Stimulated activated CD8-positive, alpha-beta memory T cell treated with anti-CD3 and anti-CD28 coated beads, Interleukin-4, amount 100 ng/mL, for 24 hours (primary cell): ENCODE measurements at places on chromosomes 5 and 9.

GRCh38 chr9:27626244-27627187 lies 53.2 kb upstream of the C9orf72 start:
- no peak for DNase-seq

DNA sequence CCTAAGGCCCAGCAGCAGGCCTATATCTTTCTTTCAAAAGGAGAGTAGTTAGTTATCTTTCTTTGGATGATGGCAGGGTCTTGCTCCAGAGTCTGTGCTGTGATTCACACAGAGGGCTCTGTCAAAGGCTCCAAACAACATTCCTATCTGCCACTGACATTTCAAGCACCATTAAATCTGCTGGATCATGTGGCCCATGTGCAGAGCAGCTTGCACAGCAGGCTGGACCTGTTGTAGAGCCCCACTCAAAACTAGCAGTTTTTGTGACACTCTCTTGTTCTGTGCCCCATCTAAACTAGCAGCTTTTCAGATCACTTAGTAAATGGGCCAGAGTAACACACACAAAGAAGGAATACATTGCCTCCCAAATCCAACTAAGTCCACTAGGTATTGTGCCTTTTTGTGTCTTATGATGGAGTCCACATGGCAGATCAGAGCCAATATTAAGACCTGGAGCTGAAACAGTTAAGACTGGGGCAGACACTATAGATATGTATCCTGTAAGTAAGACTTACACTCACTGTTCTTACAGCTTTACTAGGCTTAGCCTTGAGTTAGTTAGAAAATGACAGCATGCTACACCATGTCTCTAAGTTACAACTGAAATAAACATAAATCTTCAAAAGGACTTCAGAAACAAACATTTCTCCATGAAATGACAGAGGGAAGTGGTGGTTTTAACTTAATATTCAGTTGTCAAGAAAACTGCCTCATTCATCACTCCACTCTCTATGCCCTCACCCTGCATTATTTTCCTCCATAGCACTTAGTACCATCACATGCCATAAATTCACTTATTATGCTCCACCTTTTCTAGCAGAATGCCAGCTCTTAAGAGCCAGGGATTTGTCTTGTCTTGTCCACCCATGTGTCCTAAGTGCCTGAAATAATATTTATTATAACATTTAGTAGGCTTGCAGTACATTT lies 400.9 kb downstream of the RAB3C start:
- DNase-seq = no peak

- DNase-seq = no peak
Measured at GRCh38 chr9:105338308-105338707, 93.9 kb downstream of the SLC44A1 start.

- no peak for DNase-seq
Measured at GRCh38 chr5:54551926-54552325, 34.4 kb downstream of the SNX18 start.

DNA sequence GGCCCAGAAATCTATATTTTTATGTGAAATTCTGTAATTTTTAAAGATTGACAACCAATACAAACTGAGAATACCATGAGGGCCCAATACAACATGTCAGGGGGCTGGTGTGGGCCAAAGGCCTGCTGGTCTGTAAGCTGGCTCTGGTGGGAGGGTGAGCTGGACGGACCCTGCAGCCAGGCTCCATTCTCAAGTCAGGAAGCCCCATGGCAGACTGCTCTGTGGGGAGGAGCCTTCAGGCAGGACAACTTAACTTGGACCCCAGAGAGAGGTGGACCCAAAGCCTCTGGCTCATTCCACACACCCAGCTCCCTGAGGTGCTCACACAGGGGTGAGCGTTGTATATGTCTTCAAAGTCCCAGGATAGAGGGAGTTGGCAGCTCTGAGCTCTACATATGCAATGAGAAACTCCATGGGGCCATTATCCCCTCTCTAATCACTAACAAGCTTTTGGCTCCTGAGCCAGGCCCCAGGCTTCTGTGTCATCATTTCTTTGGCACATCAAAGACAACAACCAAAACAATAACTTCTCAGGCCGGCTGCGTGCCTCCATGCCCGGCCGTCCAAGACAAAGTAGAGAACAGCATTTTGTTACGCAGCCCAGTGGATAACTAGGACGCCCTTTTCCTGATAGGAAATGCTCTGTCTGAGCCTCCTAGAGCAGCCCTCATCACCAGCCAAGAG lies 6.4 kb downstream of the SEPTIN8 start:
- DNase-seq = no peak

GRCh38 chr5:179887802-179888201 lies 19.9 kb downstream of the TBC1D9B start:
- no peak for DNase-seq

DNA sequence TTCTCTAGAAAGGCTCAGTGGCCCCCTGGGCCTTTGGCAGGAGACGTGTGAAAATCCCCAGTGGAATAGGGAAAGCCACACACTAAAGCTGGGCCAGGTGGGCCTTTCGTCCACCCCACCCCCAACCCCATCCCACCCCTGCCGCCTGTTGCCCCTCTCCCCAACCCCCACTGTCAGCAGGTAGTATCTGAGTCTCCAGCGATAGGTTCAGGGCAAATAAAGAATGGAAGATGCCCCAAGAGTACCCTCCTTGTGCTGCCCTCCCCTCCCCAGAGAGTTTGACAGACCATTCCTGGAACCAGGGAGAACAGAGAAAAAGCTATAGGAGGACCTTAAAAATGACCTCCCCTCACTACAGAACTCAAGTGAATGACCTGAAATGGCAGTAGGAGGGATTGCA lies 36.7 kb upstream of the UBE2D2 start:
- no peak for DNase-seq
